ENCODE measurements at places on chromosomes 4 and X.
A peak's percentile ranks its signal among the peaks of the same experiment; 100 is the strongest.

DNA sequence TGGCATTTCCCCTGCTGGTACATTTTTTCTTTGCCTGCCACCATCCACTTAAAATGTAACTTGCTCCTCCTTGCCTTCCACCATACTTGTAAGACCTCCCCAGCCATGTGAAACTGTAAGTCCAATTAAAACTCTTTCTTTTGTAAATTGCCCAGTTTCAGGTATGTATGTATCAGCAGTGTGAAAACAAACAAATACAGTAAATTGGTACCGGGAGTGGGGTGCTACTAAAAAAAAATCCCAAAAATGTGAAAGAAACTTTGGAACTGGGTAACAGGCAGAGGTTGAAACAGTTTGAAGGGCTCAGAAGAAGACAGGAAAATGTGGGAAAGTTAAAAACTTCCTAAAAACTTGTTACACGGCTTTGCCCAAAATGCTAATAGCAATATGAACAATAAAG, 16.3 kb downstream of the ARHGEF9 start:
- DNase-seq = no peak

DNA sequence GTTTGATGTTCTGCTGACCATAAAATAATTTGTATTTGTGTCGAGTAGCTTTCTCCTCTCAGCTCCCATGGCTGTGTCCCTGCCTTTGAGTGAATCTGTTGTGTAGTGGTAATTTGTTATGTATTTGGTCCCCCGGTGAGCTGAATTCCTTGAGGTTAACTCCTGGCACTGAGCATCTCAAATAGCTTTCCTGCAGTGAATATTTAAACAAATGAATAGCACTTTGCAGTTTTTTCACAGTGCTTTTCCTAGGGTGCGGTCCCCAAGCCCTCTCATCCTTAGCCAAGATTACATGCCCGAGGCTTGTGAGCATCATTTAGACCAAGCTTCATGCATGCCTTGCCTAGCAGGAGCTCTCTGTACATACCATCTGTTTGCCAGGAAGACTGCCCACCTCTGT, 74.2 kb downstream of the CLDN34 start:
- DNase-seq = no peak

DNA sequence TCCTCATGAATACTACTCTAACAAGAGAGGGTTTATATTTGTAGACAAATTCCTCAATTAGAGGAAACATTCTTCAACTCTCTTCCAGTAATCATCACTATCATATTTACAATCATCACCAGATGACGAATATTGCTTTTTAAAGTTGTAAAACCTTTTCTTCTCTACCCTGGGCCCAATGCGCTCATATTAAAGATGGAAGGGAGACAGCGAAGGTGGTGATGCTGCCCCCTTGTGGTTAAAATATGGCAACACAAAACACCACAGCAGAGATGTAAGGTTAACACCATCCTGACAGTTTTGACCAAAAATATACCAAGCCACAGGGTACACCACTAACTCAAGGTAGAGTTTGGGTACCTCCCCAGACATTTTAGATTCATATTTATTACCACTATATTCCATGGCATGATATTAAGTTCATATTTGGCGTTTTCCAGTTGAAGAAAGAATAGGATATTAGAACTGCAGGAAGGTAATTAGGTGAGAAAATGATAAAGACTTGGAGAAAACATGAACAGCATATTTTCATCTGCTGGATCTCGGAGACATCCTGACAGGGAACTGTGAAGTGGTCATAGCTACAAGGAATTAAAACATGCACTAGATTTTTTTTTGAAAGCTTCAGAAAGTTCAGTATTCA, 72.8 kb downstream of the SLC9A7 start:
- no peak for DNase-seq

DNA sequence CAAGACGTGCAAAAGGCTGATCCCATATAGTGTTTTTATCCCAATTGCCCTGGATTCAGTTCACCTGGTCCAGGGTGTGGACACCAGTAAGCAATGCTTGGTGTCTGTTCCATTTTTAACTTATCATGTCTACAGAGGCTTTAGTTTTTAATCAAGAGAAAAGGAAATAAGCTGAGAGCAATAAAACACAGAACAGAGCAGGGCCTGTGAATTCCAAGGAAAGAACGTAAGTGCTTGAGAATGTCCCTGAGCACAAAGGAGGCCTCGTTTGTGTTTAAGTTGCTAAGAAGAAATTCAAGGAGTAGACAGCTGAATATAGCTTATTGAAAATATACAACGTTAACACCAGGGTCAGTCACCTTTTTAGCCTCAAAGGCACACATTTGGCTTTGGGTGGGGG, 191.3 kb downstream of the GPC3 start:
- no peak for DNase-seq

DNA sequence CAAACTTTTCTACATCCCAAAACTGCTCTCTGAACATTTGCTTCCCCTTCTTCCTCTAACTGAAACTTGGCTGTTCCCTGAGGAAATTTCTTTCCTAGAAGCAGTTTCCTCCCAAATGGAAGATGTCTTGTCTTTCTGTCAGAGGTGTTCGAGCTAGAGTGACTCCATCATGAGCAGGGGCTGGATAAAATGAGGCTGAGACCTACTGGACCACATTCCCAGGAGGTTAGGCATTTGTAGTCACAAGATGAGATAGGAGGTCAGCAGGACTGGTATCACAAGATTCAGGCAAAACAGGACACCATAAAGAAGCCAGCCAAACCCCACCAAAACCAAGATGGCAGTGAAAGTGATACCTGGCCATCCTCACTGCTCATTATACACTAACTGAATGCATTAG, 35.8 kb upstream of the PGRMC2 start:
- no peak for DNase-seq

DNA sequence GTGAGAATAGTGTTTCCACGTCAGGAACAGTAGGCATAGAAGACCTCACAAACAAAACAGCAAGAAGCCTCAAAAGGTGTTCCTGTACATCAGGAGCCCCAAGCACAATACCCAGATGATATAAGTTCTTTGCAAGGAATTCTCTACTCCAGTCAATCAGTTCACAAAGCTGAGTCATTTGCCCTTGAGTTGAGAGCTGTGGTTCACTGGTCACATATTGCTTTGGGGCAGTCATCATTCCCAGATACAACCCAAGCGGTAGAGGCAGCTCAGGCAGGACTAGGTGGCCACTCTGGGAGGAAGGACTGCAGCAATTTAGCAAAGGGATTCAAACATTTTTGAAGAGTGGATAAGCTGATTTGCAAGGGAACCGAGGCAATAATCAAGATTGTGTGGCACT, 551.5 kb upstream of the ZFP42 start:
- DNase-seq = no peak

DNA sequence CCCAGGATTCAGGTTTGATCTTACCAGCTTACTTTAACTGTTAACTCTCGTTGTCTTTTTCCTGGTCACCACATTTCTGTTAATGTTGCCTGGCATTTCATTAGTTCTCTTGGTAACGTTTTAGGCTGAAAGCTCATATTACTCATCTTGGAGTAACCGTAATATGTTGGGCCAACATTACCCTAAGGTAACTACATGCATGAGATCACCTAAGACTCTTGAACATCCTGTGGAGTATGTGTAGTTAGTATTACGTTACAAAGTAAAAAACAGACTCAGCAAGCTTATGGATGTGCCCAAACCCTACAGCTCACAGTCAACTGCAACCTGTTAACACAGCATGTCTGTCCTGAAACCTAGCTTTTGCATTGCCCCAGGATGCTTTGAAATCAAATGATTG, 203.3 kb upstream of the HS3ST1 start:
- DNase-seq = no peak

- DNase-seq = no peak
Observed at GRCh38 chr4:156571146-156571545, 400.5 kb downstream of the PDGFC start.

GRCh38 chrX:67917421-67918010, 373.7 kb downstream of the AR start:
- DNase-seq = no peak

- DNase-seq = no peak
Observed at GRCh38 chr4:128757712-128758111, 51.8 kb upstream of the JADE1 start.

- DNase-seq = no peak
Observed at GRCh38 chr4:109578846-109579245, 18.8 kb downstream of the MCUB start.

DNA sequence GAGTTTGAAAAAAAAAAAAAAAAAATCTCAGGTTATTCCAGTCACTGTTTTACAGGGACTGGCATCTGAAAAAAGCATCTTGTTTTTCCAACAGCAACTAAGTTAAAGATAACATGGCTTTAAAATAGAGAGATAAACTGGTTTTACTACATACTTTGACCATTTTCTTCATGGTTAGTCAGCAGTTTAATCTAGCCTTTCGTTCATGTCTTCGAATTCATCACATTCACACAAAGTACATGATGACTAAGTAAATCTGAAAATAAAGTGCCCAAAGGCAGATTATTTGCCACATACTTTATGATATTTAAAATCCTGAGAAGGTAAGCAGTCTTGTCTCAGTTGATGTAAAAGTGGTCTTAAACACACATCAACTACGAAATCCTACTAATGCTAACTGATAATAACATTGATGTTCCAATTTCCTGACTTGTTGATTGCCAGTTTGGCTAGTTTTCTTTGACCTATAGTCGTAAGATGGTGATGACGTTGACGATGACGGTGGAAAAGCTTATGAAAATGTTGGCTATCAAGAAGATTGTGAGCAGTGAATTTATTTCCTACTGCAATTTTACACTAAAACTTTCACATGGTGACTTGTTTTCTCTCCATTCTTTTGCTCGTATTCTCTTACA, 540.5 kb upstream of the BOD1L1 start:
- DNase-seq = no peak

GRCh38 chrX:47807548-47807947, 29.2 kb upstream of the ZNF81 start:
- no peak for DNase-seq

GRCh38 chr4:122917731-122918130, 4.7 kb downstream of the NUDT6 start:
- DNase-seq = no peak

DNA sequence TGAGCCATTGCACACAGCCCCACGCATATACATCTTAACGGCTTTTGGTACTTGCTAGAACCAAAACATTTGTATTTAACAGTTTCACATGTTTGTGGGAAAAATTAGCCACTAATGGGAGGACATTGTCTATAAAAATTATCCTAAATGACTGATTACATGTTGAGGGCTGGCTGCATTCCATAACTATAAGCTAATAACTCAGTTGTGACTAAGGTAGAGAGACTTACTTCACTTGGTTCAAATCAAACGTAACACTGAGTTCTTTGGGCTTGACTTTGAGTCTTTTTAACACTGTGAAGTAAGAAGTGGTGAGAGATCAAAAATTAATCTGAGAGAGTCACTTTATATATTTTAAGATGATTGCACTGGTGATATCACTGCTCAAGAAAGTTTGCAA, 47.9 kb upstream of the PGRMC2 start:
- no peak for DNase-seq

- DNase-seq = no peak
Observed at GRCh38 chr4:81221303-81222081, 6.5 kb upstream of the PRKG2 start.

GRCh38 chr4:80202190-80202711, 4.9 kb downstream of the PRDM8 start:
- peak; percentile 68 for DNase-seq
